ENCODE measurements at places on chromosomes 1 and 21. TPM values are rescaled to one million over a fixed set of nuclear protein-coding genes. Genes with fewer than 3 reads are reported as not detected.

DNA sequence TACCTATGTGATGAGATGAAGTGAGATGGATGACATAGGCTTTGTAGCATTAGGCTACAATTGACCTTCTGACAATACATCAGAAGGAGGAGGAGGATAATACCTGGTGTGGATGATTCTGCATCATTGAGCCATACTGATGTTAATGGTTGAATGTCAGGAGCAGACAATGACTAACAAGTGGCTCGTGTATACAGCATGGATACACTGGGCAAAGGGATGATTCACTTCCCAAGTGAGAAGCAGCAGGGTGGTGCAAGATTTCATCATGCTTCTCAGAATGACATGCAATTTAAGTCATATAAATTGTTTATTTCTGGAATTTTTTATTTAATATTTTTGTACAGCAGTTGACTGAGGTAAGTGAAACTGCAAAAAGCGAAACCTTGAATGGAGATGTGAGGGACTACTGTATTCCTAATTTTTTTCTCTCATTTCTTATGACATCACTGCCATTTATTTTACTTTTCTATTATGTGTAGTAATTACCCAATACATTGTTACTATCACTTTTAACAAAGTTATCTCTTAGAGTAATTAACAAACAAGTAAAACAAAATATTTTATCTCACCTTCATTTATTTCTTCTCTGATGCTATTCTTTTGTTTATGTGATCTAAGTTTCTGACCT is 34.4 kb upstream of the COP1 start:
- no peak for DNase-seq

Gene PLA2G2F
- not detected for total RNA-seq

Gene STIL
- 27.0 TPM for total RNA-seq

Gene ATP6V1G3
- total RNA-seq, result not detected

Gene CFH
- not detected for total RNA-seq

DNA sequence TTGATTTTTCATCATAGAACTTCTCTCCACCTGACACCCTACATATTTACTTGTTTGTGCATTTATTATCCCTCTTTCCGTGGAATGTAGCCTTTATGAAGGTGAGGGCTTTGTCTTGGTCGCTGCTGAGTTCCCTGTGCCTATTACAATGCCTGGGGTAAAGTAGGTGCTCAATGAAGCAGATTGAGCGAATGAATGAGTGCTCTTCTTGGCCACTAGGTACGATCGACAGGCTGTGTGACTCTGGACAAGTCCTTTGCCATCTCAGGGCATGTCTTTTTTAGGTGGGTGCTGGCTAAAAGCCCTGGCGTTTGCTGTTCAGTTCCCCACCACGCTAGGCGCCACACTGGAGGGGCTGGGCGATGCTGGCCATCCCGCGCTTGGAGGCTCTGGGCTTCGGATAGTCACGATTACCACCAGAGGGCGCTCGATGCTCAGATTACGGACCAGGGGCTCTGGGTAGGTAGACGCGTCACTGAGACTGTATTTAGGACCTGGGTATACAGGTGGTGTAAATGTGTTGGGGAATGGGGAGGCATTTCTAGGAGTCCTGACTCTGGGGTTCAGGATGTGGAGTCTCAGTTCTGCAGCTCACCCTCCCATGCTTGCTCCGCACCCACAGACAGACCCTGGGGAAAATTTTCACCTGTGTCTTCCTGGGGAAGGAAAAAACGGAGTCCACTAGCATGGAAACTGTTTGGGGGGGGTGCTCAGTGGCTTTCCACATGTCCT is 71.0 kb upstream of the CSF3R start:
- DNase-seq, result peak; percentile 84

DNA sequence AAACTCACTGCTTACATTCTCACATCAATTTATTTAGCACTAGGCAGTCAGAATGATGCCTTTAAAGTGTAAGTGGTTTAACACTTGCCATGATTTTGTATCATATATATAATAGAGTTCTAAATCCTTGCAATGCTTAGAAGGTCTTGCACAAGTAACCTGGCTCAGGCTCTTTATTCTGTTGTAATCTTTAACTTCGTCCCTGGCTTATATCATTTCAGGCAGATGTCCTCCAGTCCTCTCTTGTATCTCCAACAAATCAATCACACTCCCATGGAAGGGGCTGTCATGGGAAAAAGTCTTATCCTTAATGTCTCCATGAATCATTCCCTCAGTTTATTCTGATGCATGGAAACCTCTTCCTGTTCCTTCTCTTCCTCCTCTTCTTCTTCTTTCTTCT is 841.6 kb upstream of the B3GALT2 start:
- DNase-seq, result no peak

- no peak for DNase-seq
These were observed 5.5 kb upstream of the IFNGR2 start for GRCh38 chr21:33397717-33398116.

- no peak for DNase-seq
These were observed 122.7 kb downstream of the PSMG1 start for GRCh38 chr21:39060485-39061083.

DNA sequence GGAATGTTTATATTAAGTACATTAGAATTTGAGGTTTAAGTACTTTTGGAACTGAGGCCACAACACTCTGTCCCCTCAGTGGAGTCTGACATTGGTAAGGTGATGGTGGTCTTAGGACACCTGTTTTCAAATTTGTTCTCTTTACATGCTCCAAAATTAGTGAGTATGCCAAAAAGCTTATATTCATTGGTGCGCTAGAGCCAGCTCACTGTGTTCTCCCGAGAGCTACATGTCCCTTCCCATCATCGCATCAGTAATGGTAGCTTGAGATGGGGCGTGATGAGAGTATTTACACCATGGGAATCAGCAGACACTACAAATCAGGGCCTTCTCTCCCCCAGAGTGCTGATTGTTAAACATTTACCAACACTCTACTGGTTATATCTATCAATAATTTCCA is 19.5 kb downstream of the ETS2 start:
- no peak for DNase-seq

- DNase-seq, result no peak
These were observed 173.7 kb downstream of the CLEC20A start for GRCh38 chr1:178323067-178323466.

DNA sequence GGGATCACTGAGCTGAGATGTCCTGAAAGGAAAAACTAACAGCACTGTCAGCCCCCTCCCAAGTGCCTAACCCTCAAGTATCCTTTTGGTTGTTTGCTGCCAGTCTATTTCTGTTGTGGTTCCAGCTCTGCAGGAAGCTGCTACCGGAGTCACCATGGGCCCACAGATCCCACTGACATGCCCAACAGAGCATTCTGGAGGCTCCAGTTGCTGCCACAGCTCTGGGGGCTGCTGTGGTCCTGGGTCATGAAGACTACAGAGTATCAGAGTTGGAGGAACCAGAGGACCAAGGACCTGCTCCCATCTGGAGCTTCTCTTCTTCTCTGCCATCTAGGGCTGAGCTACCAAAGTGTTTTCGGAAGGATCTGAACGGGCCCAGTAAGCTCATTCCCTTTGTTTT is 910 bp downstream of the LCE3A start:
- no peak for DNase-seq

DNA sequence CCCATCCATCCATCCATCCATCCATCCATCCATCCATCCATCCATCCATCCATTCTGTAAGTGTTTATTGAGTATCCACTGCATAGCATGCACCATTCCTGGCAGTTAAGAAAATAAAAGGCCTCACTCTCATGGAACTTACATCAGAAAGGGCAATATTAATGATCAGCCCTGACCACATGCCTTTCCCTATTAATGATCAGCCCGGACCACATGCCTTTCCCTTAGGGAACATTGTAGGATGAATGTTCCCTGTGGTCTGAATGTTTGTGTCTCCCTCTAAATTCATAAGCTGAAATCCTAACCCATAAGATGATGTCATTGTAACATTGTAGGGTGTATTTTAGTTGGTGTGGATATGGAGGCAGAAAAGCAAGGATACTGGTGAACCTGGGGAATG is 365.8 kb downstream of the KIF26B start:
- no peak for DNase-seq

DNA sequence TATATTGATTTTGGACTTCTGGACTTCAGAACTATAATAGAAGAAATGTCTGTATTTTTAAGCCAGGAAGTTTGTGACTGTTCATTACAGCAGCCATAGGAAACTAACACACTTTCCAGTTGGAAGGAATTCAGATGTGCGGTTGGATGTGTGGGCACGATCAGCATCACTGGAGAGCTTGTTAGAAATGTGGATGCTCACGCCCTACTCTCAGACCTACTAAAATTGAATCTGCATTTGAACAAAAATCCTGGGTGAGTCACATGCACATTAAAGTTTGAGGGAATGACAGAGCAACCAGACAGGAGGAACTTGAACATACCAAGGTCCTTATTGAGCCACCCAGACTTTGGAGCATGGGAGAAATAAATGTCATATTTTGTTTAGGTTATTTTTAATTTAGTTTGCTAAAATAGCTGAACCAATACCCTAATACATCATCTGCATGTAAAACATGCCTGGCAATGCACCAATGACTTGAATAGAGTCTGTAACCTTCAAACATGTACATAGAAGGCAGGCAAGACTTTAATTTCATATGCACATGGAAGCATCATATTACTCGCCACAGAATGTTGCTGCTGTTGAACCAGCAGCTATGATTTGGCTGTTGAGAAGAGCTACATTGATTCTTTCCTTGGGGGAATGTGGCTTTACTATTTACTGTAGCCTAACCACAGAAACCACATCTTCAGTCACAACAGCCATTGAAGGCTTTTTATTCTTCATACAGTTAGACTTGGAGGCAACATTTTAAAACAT is 346.2 kb downstream of the BARHL2 start:
- DNase-seq, result no peak

GRCh38 chr1:29292344-29292743 is 56.0 kb downstream of the PTPRU start:
- DNase-seq, result no peak

DNA sequence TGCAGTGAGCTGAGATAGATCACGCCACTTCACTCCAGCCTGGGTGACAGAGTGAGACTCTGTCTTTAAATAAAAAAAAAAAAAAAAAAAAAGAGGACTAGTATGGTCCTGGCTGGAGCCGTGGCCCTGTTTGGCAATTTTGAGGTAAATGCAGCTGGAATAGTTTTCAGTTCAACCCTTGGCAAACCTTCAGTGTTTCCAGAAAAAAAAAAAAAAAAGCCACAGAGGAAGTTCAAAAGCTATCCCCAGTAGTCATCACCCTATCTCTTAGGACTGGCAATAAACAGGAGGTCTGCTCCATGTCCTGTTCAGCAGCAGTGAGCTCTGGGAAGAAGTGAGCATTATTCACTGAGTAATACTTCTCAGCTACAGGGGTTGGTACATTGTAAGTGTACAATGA is 56.8 kb upstream of the ERRFI1 start:
- DNase-seq, result no peak

GRCh38 chr1:204130981-204131892 is 20.6 kb downstream of the ETNK2 start:
- no peak for DNase-seq

GRCh38 chr1:85374160-85374559 is 90.8 kb downstream of the DDAH1 start:
- no peak for DNase-seq

DNA sequence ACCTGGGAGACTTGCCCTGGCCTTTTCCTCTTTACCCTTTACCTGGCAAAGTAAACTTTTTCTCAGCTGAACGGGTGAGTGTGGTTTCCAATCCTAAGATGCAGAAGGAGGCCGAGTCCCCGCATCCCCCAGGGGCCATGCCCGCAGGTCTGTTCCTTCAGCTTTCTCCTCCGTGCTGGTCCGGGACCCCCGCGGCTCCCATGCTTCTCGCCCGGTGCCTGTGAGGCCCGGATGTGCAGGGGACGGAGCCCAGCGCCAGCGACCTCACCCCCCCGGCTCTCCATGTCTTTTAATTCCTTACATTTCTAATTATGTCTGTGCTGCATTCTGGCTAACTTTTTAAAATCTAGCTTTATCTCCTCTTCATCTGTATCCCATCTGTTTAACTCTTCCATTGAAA is 21.5 kb upstream of the SCYL3 start:
- DNase-seq, result no peak

DNA sequence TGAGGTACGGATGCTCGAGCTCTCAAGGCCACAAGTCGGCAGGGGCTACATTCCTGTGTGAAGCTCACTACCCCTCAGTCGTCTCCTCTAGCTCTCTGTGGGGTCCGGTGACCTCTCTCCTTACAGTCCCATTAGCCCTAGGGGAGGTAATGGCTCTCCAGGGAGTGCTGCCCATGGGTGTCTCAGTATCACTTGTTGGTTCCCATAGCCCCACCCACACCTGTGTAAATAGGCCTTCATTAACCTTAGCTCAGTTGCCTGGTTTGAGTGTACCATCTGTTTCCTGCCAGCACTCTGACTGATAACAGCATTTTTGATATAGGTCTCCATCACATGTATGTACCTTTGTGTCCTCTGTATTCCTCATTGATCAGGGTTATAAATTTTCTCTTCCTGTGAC is 133.2 kb upstream of the KCNJ15 start:
- no peak for DNase-seq

Gene SYT11
- 20.0 TPM for total RNA-seq

DNA sequence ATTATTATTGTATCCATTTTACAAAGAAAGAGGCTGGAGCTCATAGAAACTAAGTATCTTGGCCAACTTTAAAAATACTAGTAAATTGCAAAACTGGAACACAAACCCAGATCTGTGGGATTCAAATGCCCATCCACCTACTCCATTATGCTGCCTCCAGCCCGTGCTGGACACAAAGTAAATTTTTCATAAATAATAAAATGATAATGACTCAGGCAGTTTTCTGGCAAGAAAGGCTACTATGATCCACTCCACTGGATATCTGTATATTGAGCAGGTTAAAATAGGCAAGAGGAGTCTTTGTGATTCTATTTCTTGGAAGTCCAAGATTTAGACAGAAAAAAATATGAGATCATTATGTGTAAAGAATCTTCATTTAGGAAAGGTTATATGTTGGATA is 138.3 kb upstream of the DUSP10 start:
- DNase-seq, result no peak

Gene POLR3GL
- total RNA-seq, result 15.5 TPM

Gene VWA5B1
- 0.30 TPM for total RNA-seq

- DNase-seq, result no peak
These were observed 558 bp upstream of the BTG3 start for GRCh38 chr21:17613242-17613676.

DNA sequence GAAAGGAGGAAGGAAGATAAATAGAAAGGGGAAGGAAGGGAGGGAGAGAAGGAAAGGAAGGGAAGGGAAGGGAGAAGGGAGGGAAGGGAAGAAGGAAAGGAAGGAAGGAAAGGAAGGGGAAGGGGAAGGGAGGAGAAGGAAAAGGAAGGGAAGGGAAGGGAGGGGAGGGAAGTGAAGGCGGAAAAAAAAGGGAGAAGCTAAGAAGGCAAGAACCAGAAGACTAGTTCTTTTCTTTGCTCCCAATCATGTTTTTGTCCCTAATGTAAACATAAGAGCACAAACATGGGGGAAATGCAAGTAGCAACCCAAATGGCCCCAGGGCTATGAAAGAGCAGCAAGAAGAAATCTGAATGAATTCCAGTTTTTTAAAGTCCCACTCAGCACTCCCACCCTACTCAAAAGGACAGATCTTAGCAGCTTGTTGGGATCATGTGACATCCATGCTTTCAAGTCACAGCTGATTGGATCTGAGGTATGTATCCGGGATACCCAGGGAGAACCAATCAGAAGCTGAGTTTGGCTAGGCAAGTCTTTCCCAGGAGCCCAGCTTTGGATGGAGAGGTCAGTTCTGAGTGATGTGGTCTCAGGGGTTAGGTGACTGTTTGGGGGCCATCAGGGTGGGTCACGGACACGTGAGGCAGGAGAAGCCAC is 24.2 kb upstream of the FHAD1 start:
- DNase-seq, result no peak

Gene ZMYND12
- total RNA-seq, result 0.68 TPM

- no peak for DNase-seq
These were observed 35.2 kb upstream of the EXOSC10 start for GRCh38 chr1:11134898-11135266.
